Keratinocyte (primary cell): ENCODE measurements at places on chromosomes 6 and 20. TPM values are rescaled to one million over a fixed set of nuclear protein-coding genes. Genes with fewer than 3 reads are reported as not detected.

Gene HMGCLL1
- polyA plus RNA-seq, result 0.04 to 0.06 TPM in 2 of 3 replicates, not detected in the other

Gene GPR6
- polyA plus RNA-seq, result not detected in 3 replicates

Gene HLA-DRA
- polyA plus RNA-seq, result 0.21 to 2.4 TPM in 2 of 3 replicates, not detected in the other

Gene TTK
- polyA plus RNA-seq, result 2.0 to 15.3 TPM (median 7.9 TPM) in 3 replicates

Gene TMEM244
- 0.12 TPM in 1 of 3 replicates, not detected in the others for polyA plus RNA-seq

Gene ARMC12
- polyA plus RNA-seq, result 0.34 to 1.7 TPM (median 0.54 TPM) in 3 replicates
